Epithelial cell of esophagus (primary cell): ENCODE measurements at places on chromosomes 2 and 18.

DNA sequence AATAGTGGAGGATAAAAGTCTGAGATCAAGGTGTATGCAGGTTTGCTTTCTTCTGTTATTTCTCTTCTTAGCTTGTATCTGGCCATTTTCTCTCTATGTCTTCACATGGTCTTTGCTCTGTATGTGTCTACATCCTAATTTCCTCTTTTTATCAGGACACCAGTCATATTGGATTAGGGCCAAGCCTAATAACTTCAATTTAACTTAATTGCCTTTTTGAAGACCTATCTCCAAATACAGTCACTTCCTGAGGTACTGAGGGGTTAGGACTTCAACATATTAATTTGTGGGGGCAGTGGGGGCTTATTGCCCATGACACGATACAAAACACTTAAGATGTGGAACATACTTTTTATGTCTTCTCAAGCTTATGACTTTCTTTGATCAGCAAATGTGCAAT, 632.9 kb upstream of the CELF4 start:
- no peak for DNase-seq

GRCh38 chr2:86239745-86240144, 40.5 kb downstream of the MRPL35 start:
- DNase-seq = no peak

- no peak for DNase-seq
Observed at GRCh38 chr2:238095143-238095542, 5.0 kb upstream of the ESPNL start.

GRCh38 chr18:39675368-39675767, 2109.8 kb upstream of the CELF4 start:
- no peak for DNase-seq

GRCh38 chr2:141941210-141941714, 189.6 kb downstream of the LRP1B start:
- DNase-seq = no peak

DNA sequence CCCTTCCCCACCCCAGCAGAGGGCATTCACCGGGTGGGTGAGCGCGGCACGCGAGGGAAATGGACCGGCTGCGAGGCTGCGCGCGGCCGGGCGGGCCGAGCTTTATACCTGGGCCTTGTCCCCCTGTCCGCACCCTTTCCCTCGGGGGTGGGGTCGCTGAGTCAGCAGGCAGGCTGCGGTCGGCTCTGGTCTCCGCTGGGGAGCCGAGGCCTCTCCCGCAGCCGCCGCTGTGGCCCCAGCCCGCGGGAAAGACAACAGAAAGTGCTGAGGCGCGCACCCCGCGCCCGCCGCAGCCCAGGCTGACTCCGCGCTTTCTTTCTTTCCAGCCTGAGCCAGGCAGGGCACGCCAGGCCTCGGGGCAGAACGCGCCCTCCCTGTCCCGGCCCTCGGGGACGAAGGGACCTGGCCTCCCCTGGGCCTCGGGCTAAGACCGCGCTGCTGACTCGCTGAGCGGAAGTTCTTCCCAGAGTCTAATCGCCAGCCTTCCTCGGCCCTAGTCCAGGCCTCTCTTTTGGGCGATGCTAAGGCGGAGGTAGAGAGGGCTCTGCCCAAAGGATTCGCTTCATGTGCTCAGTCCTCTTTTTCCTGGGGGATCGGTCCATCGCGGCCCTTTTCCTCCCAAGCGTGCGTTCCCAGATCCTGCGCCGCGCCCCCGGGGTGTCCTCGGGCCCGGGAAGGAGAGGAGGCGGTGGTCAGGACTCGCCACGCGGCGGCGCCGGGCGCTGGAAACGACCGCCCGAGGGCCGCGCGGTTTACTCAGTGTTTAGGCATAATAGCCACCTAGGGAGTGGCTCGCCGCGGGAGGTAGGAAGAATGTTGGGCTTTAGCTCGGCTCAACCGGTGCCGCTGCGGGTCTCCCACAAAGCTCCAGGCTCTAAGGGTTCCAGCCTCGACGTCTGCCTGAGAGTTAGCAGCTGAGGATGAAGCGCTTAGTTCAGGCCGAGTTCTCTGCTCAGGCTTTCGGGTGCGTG, at the start of gene CRYBA2:
Gene CRYBA2, minus strand, starts transcription at position 78 of the 971 bp plus-strand sequence. CDS start 246 bp downstream, outside the sequence.
- peak; percentile 44 for DNase-seq

DNA sequence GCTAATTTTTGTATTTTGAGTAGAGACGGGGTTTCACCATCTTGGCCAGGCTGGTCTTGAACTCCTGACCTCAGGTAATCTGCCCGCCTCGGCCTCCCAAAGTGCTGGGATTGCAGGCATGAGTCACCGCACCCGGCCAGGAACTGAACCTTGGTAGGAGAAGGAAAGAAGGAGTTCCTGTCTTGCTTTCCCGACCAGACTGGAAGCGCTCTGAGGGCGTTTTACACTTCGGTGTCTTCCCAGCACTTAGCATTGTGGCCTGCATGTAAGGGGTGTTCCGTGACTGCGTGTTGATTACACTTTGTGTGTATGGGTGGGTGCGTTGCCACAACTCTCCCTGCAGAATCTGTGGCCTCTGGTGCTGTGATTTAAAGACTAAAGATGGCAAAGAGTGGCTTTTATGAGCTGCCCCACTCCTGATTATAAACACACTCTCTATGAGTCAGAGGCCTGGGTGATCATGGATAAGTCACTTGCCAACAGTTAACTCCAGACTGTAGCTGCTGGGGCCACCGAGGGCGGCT, 46.0 kb downstream of the ODC1 start:
- no peak for DNase-seq

- DNase-seq = no peak
Observed at GRCh38 chr18:3383381-3383915, 66.5 kb upstream of the TGIF1 start.

- DNase-seq = no peak
Observed at GRCh38 chr2:2660789-2661355, 329.8 kb upstream of the MYT1L start.

- DNase-seq = no peak
Observed at GRCh38 chr2:190080527-190081049, 18.1 kb upstream of the MSTN start.

GRCh38 chr18:47990981-47991380, 60.5 kb upstream of the SMAD2 start:
- no peak for DNase-seq

DNA sequence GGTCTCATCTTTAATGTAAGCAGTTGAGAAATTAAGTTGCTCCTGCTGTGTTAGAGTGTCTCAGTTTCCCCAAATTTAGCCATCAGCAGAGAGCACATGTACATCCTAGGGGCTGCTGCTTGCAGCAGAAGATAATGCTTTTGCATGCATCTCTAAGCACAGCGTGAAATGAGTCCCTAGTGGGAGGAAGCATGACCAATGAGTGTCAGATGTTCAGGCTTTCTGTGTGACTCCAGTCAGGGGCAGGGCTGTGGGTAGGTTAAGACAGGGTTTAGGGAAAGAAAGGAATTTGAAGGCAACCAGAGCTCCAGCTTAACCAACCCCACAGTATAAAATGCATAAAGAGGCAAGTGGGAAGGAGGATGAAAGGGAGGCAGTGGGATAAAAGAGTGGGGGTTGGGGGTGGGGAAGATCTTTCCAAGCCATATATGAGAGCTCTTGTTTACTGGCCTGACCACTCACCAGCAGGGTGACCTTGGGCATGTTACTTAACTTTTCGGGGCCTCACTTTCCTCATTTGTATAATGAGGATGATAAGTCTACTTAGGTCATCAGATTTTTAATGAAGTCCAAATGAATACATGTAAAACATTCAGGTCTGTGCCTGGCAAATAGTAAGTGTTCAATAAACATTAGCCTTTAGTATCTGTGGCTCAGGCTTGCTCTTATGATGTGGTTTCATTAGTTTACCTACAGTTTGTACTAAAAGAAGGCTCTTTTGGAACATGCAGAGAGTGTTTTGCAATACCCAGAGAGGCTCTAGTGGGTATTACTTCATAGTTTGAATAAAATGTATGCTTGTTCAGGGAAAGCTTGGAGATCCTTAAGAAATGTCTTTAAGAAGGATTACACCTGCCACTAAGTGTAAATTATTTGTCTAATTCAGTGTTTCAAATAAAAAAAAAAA, 42.7 kb upstream of the PELI1 start:
- DNase-seq = no peak

DNA sequence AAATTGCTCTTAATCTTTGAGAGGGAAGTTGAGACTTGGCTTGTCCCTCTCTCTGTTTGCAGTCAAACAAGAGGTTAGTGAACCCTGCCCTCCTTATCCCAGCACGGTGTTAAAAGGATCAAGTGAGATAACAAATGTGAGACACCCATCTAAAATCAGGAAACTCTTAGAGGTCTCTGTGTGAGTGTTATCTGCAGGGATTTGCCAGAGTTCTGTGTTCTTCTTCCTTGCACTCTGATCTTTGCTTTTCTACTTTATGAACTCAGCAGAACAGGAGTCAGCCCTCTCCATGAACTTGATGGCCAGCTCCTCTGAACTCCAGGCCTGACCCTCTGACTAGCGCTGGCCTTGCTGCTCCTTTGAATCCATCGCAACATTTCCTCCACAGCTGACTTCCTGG, 123.8 kb downstream of the NCKAP5 start:
- DNase-seq = no peak

- DNase-seq = no peak
Observed at GRCh38 chr2:37892436-37893114, 32.5 kb upstream of the RMDN2 start.

- DNase-seq = no peak
Observed at GRCh38 chr2:121736140-121736461, 574 bp downstream of the NIFK start.

GRCh38 chr2:165161510-165161909, 42.3 kb downstream of the SCN3A start:
- DNase-seq = peak; percentile 17

GRCh38 chr2:70771446-70771845, 3.4 kb upstream of the ADD2 start:
- DNase-seq = no peak

DNA sequence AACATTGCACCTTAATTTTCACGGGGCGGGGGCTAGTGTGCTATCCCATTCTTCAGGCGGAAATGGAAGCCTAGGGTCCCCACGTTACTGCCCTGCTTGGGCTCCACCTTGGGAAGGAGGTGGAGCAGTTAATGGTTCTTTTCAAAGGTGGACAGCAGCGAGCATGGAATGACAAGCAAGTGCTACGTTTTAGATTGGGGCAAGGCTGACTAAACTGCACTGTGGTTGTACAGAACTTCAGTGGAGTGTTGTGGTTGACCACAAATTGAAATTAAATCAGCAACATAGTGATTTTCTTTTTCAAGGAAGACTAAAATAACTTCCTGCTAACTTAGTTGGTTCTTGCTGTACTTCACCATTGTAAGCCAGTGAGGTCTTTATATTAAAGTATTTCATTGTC, 47.0 kb downstream of the CHRNA1 start:
- DNase-seq = no peak

DNA sequence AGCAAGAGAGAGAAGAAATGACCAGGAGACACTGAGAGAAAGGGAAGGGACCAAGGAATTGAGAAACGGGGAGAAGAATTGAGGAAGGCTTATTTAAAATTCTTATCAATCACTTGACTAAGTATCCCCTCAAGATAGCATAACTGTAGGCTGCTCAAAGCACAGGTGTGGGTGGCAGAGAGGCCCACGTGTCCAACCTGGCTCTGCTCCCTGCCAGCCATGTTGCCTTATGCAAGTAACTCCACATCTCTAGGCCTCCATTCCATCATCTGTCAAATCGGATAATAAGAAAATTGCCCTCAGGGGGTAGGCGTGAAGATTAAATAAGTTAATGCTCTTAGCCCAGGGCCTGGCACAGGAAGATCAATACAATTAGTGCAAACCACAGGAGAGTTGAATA, 7.4 kb upstream of the NPAS2 start:
- no peak for DNase-seq

- DNase-seq = peak; percentile 72
Observed at GRCh38 chr2:236976266-236977062, 109.2 kb upstream of the COPS8 start.

DNA sequence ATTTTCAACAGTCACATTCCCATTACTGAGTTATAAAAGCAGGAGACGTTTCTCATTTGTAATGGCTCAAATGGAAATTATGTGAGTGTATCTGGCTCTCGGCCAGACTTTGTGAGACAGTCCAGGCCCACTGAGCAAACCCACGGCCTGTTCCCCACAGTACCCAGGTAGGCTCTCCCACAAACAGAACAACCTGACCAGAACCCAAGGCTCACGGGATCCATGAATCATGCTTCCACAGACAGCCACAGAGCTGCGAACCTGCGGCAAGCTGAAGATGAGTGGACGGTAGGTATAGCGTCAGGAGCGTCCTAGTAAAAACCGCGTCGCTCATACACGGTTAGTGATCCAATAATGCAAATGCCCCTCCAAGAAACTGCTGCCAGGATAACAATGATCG, 34.2 kb downstream of the NDUFA10 start:
- DNase-seq = no peak

DNA sequence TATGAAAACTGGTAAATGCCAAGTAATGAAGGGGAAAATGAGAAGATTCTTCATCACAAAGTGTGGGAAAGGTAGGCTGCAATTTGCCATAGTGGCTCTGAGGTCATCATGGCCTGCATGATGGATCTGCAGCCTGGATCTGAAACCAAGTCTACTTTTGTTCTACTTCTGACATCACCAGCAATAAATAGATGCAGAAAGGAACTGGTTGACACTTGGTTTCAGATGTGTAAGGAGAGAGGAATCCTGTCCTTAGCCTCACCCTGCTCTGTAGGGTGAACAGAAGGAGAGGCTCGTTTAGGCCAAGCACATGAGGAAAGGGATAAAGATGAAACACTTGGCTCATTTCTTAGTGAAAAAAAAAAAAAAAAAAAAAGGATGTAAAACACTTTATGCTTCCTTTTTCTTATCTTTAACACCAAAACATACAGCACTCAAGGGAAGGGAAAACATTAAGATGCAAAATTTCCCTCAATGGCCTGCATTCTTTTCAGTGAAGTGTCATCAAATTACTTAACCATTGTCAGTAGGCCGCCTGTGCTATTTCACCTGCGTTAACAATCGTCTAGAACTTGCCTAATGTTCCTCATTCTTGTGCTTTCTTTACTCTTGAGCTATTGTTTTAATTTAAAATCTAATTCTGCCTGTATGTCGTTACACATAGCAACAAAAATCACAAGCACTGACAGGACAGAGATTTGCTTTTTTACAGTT, 3.9 kb downstream of the NEB start:
- DNase-seq = peak; percentile 69

DNA sequence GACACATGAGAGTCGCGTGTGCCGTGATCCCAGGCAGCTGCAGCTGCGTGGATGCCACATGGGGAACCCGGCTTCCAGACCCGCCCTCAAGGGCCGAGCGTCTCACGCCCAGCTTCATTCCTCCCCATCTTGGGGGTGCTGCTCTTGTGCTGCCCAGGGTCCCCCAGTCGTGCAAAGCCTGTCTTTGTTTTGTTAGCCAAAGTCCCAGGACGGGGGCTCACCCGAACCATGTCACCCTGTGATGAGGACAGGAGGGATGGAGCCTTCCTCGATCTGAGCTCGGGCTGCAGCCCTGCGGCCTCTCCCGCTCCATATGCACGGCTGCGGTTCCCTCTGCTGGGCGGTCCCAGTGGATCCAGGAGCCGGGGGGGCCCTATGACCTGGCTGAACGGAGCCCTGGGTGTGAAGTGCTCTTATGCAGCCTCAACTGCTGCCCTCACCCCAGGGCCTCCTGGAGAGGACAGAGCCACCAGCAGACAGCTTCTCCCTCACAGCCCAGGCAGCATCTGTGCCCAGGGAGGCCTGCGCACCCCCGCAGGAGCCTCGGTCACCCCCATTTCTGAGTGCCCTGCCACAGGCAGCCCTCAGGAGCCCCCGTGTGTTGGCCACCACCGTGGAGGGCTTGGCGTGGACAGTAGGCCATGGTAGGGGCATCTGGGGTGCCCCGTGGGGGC, 99.0 kb upstream of the CTDP1 start:
- no peak for DNase-seq

GRCh38 chr18:80006724-80007123, 18.4 kb upstream of the TXNL4A start:
- DNase-seq = no peak

- DNase-seq = peak; percentile 20
Observed at GRCh38 chr2:241777686-241778627, 1.3 kb downstream of the GAL3ST2 start.

- DNase-seq = no peak
Observed at GRCh38 chr18:79640875-79641274, 38.7 kb upstream of the CTDP1 start.
